ENCODE measurements at places on chromosomes 4 and X. TPM values are rescaled to one million over a fixed set of nuclear protein-coding genes. Genes with fewer than 3 reads are reported as not detected.

DNA sequence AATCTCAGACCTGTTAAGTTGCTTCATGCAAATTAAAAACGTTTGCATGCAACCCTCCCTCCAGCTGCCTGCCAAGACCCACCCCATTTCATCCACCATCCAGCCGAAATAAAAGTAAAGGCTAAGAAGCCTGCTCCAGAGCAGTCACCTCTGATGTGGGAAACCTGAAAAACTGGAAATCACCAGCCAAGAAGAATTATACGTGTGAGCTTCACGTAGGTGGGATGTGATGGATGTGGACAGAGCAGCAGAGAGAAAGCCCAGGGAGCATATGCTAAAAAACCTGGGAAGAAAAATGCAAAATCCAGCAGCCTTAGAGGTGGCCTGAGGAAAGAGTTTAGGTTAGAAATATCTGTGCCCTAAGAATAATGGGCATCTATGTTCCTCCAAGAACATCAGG is 160.6 kb upstream of the STS start:
- H3K4me1 ChIP-seq = no peaks in the 10 kb centered on the region
- no peak overlapping the region for H3K4me3 ChIP-seq
- no peaks in the 10 kb centered on the region for H3K27me3 ChIP-seq
- no peak overlapping the region for H3K27ac ChIP-seq
- H3K36me3 ChIP-seq = no peaks in the 10 kb centered on the region

The LRP2BP gene
- 0.47 TPM for total RNA-seq

The DIPK2B gene
- total RNA-seq = 13.7 TPM

DNA sequence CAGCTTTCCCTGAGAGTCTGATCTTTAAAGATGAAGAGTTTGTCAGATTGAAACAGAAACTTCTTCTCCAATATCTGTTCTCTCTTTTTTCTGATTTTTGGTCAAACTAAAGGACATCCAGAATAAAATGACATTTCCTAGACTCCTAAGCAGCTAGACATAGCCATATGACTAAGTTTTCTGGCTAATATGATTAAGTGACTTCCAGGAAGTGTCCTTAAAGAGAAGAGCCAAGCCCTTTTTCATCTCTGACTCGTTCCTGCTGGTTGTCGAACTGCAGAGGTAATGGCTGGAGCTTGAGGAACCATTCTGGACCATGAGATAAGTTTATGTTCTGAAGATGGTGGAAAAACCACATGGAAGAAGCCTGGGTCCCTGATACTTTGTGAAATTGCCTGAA is 546.0 kb downstream of the BCOR start:
- H3K36me3 ChIP-seq = no peaks in the 10 kb centered on the region
- no peak overlapping the region for H3K4me3 ChIP-seq
- DNase-seq = no peak
- no peaks in the 10 kb centered on the region for H3K27me3 ChIP-seq
- H3K4me1 ChIP-seq = no peaks in the 10 kb centered on the region

The ZFP42 gene
- total RNA-seq = not detected

GRCh38 chr4:145176641-145177432 is 3.6 kb downstream of the OTUD4 start:
- H3K4me1 ChIP-seq = peaks cover 6% of the 10 kb centered on the region
- peak overlapping the region; percentile 99 for H3K27ac ChIP-seq
- H3K4me3 ChIP-seq = no peak overlapping the region
- DNase-seq = no peak
- H3K36me3 ChIP-seq = no peaks in the 10 kb centered on the region

DNA sequence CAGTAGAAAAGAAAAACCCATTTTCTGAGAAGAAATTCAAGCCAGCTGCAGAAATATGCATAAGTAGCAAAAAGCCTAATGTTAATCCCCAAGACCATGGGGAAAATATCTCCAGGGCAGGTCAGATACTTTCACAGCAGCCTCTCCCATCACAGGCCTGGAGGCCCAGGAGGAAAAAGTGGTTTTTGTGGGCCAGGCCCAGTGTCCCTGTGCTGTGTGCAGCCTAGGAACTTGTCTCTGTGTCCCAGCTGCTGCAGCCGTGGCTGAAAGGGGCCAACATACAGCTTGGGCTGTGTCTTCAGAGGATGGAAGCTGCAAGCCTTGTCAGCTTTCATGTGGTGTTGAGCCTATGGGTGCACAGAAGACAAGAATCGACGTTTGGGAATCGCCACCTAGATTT is 581.0 kb downstream of the C4orf33 start:
- no peaks in the 10 kb centered on the region for H3K27me3 ChIP-seq
- H3K4me1 ChIP-seq = no peaks in the 10 kb centered on the region
- no peak overlapping the region for H3K27ac ChIP-seq
- H3K36me3 ChIP-seq = no peaks in the 10 kb centered on the region
- no peak overlapping the region for H3K4me3 ChIP-seq

The NWD2 gene
- total RNA-seq = not detected

GRCh38 chr4:156710365-156711192 is 261.0 kb downstream of the PDGFC start:
- no peaks in the 10 kb centered on the region for H3K36me3 ChIP-seq
- no peak overlapping the region for H3K4me3 ChIP-seq
- no peak for DNase-seq
- no peaks in the 10 kb centered on the region for H3K4me1 ChIP-seq
- H3K27me3 ChIP-seq = no peaks in the 10 kb centered on the region

DNA sequence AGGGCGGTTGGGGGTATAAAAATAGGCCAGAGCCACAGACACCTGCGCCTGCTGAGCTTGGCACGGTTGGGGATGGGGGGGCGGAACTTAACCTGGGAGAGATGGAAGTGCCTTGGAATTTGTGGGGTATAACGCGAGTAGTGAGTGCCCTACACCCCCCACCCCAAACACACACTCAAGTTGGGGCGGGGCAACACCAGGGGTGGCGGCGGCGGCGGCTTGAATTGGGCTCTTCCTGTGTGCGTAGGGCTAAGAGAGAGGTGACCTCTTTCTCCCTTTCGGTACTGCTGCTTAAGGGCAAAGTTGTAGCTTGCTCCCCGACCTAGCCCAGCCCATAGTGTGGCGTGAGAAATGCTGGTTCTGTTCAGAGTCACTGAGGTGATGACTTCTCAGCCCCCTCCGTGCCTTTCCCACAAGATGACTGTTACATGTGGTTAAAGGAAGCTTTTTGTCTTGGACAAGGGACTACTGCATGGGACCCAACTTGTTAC is 839 bp downstream of the STK26 start:
- peak overlapping the region; percentile 42 for H3K4me3 ChIP-seq
- peak overlapping the region; percentile 91 for H3K27ac ChIP-seq
- H3K27me3 ChIP-seq = peaks cover 15% of the 10 kb centered on the region
- no peaks in the 10 kb centered on the region for H3K4me1 ChIP-seq

All from left lung (tissue), 14 donors.